ENCODE measurements at places on chromosomes 12 and 14.
A peak's percentile ranks its signal among the peaks of the same experiment; 100 is the strongest.

GRCh38 chr14:100472094-100472455 is 115.1 kb downstream of the BEGAIN start:
- no peak for DNase-seq

GRCh38 chr14:57122129-57122528 is 146.6 kb downstream of the EXOC5 start:
- no peak for DNase-seq

DNA sequence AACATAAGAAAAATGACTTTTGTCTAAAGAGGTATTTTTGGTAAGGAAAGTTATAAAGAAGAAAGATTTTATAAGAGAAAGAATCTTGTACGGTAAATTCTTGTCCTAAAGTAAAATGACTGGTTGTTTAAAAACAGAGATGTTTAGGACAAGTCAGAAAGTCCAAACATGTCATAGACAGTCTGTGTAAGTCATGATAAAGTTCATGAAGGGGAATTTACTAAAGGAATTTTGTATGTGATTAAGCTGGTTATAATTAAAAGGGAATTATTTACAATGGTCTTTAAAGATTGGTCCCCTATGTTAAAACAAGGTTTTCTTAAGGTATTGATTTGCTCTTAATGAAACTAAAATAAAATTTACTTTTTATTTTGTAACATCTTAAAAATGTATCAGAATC is 269.4 kb upstream of the CCDC196 start:
- DNase-seq, result no peak

DNA sequence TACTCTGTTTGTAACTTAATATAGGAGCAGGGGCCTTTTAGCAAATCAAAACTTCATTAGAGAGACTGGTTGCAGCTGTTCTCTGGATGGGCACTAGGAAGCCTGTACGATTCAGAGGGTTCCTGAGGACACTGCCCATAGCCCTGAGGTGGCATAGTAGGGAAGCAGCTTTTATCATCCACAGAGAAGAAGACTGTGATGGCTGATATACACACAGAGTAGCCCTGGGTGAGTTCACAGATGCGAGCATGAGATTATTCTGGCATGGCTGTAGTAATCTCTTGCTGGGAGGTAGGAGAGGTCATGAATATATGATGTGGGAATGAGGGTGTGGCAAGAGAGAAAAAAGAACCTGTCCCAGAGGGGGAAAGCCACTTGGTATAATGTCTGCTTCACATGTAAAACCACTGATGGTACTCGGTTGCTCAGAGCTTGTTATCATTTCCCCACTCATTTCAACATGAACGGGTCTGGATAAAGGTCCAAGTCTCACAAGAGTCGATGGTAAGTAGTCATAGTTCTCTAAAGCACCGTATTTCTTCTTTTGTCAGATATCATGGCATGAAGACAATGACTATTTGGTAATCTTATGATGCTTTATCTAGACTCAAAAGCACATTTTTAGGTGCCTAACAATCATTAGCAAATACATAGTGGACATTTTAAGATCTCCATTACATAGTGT is 52.0 kb downstream of the PEBP1 start:
- peak; percentile 35 for DNase-seq

DNA sequence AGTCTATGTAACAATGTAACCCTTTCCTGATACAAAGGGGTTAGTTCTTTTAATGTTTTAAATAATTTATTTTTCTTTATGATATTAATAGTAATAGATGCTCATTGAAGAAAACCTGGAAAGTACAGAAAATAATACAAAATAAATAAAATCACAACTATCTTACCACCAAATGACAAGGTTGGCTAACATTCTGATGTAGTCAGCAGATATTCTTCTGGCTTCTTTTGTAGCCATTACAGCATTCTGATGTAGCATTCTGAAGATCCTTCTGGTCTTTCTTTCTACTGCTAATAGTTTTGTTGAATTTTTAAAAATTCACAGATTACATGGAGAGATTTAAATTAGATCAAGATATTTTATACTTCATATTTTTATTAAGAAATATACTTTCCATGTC is 301.6 kb downstream of the AKAP6 start:
- DNase-seq, result no peak

DNA sequence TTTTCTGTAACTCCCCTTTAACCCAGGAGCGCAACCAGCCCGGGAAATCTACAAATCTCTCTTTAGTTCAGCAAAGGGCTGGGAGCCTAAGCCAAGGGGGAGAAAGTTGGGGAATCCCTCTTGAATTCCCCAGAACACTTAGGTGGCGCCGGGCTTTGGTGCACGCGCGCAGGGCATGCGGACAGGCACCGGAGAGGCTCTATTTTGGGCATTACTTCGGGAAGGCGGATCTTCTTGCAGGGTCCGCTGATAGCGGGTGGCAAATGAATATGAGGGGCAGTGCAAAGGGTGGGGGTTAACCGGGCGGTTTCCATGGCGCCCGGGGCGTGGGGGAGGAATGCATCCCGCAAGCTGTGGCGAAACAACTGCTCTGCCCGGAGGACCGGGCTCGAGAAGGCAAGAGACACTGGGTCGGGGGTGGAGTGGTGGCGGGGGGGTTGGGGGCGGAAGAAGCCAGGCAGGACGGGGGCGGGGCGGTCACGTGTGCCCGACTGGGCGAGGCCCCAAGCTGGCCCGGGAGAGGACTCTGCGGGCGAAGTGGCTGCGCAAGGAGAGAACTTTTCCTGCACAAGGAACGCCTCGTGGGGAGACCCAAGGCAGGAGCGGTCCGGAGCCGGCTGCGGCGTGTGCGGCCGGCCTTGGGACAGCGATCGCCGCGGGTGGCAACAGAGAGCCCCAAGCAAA is at the start of gene FLVCR2:
Gene FLVCR2 (plus strand): TSS at position 519 of the 684 bp plus-strand sequence. CDS start 353 bp downstream, outside the sequence.
- peak; percentile 81 for DNase-seq

DNA sequence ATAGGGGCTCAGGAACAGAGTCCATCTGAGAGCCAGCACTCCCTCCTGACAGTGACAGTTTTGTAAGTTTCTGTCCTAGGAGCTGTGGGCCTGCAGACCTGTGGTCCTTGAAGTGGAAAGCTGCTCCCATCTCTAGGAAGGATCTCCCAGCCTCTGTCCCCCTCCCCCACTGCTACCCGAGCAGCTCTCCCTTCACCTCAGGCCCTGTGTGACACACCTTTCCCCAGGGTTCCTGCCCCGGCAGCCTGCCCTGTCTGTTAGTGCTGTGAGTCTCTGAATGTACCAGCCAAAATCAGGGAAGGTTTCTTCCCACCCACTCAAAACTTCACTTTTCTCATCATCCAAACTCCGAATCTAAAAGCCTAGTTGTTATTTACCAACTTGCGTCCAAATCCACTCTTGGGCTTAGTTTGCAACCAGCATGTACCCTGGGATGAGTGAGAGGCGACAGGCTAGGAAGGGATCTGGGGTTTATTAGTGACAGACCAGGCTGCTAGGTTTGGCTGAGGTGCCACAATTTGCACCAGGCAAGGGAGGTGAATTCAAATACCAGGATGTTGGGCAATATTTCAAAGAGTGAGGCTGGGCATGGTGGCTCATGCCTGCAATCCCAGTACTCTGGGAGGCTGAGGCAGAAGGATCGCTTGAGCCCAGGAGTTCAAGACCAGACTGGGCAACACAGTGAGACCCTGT is 39.9 kb downstream of the NINJ2 start:
- DNase-seq, result no peak

DNA sequence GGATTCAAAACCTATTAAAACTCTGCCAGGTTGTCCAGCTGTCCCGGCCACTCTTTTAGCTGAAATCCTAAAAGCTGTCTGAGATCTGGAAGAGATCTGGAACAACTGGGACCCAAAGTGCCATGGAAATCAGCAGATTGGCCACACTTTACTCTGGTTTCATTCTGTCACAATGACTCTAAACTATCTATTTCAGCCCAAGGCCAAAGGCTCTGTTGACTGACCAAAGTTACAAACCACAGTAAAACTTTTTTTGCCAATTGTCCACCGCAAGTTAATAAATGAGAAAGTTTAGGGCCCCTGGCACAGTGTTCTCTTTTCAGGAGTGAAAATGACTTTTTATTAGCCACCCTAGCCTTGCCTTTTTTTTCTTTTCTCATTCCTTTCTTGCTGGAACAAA is 113.4 kb upstream of the CPM start:
- DNase-seq, result peak; percentile 80

GRCh38 chr14:98070536-98070935 is 1201.5 kb downstream of the BCL11B start:
- peak; percentile 25 for DNase-seq

- DNase-seq, result no peak
Measured at GRCh38 chr14:49483268-49483667, 102.9 kb downstream of the RPS29 start.

- DNase-seq, result no peak
Measured at GRCh38 chr12:39623919-39624318, 4.3 kb upstream of the ABCD2 start.

GRCh38 chr12:3172124-3173007 is 95.2 kb downstream of the TSPAN9 start:
- no peak for DNase-seq

- no peak for DNase-seq
Measured at GRCh38 chr14:35262436-35262835, 29.7 kb upstream of the PSMA6 start.
